ENCODE measurements at places on chromosomes 4 and X. TPM values are rescaled to one million over a fixed set of nuclear protein-coding genes. Genes with fewer than 3 reads are reported as not detected.

Gene RHOXF2
- not detected for polyA plus RNA-seq

Gene CLNK
- polyA plus RNA-seq = 1.4 TPM

Gene ARAF
- 77.1 TPM for polyA plus RNA-seq

Gene P2RY8
- 1.1 TPM for polyA plus RNA-seq

Gene VEGFC
- polyA plus RNA-seq = 18.1 TPM

Gene CT45A5
- not detected for polyA plus RNA-seq

Gene CPLX1
- 3.5 TPM for polyA plus RNA-seq

DNA sequence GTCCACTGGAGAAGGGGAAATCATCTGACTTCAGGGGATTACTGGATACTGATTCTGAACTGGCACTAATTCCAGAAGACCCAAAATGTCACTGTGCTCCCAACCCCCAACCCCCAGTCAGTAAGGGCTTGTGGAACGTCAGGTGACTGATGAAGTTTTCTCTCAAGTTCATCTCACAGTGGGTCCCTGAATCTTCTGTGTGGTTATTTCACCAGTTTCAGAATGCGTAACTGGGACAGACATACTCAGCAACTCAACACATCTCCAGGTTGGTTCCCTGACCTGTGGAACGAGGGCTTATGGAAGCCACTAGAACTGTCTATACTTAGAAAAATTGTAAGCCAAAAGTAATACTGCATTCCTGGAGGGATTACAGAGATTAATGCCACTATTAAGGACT is 45.3 kb downstream of the DDX60L start:
- no peak for DNase-seq

DNA sequence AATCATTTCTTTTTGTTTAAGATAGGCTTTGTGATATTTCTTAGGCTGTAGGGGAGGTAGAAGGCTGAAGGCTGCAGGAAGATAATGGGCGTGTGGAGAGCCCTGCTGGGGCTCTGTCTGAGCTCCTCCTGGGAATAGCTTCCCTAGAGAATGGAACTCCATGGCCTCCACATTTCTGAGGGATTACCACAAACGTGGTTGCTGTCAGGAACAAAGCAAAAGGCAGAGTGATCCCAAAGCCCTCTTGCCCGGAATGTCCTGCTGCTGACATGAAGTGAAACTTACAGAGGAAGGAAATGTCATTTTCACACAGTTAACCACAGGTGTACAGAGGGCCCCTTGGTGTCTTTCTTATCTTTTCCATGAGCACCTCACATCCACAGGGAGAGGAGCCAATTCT is 89.3 kb downstream of the DDIT4L start:
- DNase-seq = no peak

DNA sequence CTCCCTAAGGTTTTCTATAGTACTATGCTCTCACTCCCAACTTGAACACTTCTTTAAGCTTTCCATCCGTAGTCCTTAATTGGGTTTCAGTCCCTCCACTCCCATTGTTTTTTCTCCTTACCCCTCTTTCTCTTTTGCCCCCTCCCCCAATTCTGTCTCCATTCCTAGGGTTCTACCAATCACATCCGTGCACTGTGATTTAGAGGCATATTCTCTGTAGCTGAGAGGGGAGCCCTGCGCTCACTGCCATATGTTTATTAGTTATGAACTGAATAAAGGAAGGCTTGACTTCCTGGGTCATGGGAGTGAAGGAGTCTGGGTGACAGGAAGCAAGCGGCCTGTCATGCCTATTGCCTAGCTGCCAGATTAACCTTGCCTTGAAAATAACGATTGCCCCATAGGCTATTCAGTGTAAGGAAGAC is 471 bp downstream of the MCTS1 start:
- peak; percentile 2 for DNase-seq

DNA sequence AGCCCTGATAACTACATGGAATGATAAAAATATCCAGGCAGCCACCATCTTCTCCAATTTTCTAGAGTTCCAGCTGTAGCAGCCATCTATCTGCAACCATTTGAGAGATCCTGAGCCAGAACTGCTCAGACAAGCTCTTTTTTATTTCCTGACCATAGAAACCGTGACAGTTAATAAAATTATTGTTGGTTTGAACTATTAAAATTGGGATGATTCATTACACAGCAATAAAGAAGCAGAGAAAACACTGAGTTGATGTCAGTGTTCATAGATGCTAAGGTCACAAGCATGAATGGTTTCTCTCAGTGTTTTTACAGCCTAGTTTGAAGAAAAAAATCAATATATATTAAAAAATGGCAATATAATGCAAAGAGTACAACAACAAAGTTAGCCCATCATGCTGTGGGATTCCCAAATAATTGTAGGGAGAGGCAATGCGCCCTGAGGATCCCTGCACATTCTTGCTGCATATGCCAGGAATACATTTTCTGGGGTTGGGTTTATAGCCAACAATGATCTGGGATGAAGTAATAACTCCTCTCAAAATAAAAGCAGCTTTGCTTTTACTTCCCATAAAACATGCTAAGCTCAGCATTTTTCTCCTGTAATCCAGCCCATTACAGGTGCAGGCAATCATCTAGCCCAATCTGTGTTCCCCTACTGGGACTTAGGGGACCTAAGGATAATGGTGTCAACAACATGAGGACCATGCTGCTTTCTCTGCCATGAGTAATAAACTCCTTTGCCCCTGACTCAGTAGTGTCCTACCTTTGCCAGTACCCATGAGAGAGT is 84.0 kb downstream of the PABPC4L start:
- no peak for DNase-seq

DNA sequence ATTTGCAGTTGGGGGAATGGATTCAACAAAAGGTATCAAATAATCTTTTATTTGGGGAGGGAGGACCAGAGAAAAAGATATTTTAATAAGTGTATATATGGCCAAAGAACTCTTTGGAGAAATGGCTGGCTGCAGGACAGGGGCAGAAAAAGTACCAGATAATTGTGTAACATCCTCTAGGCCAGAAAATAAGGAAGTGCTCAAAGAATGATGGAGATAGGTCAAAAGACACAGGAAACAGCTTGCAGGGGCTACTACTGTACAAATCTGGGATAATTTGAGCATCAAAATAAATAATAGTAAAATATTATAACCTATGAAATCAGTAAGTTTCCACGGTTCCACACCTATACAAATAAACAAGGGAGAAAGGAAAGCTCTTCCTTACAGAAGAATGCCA is 34.8 kb downstream of the KLHL5 start:
- no peak for DNase-seq

GRCh38 chrX:96410927-96411326 is 273.7 kb upstream of the DIAPH2 start:
- DNase-seq = no peak

DNA sequence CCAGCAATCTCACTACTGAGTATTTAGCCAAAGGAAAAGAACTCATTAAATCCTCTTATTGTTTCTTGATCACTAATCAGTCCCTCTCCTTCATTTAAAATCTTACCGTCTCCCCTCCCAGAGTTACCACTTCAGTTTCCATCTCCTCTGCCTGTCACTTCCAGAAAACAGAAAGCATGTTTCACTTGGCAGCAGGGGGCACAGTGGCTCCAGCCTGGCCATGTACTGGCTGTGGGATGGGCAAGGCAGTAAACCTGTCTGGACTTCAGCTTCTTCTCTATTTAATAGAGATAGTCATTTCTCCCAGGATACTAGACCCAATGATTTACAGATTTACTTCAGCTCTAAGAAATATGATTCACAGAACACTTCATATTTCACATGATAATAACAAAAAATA is 63.2 kb downstream of the CD40LG start:
- DNase-seq = no peak

DNA sequence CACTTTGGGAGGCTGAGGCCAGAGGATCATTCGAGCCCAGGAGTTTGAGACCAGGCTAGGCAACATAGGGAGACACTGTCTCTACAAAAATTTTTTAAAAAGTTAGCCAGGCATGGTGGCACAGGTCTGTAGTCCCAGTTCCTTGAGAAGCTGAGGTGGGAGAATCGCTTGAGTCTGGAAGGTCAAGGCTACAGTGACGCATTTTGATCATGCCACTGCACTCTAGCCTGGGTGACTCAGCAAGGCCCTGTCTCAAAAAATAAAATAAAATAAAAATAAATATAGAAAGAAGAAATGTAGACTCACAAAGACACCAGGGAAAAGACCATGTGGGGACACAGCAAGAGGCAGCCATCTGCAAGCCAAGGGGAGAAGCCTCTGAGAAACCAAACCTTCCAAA is 42.3 kb upstream of the SLC7A3 start:
- DNase-seq = no peak

GRCh38 chrX:9678215-9678965 is 87.3 kb downstream of the GPR143 start:
- DNase-seq = no peak

DNA sequence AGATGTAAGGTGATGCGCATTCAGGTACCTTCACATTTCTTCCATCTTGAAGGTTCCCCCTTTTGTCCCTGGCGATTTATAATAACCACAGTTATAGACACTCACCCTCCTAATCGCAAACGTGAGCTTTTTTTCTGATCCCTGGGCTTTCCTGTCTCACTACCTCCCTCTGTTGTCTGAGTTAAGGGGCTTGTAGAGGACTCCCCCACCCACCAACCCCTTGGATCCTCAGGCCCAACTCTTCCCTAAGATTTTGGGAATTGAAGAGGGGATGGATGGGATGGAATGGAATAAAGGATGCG is 1.4 kb downstream of the CNKSR2 start:
- DNase-seq = no peak

GRCh38 chrX:134622056-134622812 is 36.0 kb downstream of the PLAC1 start:
- DNase-seq = peak; percentile 58

DNA sequence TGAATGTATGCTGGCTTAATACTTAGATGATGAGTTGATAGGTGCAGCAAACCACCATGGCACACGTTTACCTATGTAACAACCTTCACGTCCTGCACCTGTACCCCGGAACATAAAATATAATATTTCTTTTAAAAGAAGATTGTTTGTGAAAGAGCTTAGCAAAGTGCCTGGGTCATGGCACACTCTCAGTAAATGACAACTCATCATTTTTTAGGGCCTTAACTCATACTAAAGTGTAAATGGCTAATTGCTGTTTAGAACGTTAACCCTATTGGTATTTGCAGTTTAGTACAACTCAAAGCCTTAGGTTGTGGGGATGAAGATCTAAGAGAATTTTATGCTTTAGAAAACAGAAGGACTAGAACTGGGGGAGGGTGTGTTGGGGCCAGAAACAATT is 67.7 kb downstream of the SEL1L3 start:
- DNase-seq = no peak

GRCh38 chr4:88786011-88786410 is 88.4 kb upstream of the NAP1L5 start:
- no peak for DNase-seq

DNA sequence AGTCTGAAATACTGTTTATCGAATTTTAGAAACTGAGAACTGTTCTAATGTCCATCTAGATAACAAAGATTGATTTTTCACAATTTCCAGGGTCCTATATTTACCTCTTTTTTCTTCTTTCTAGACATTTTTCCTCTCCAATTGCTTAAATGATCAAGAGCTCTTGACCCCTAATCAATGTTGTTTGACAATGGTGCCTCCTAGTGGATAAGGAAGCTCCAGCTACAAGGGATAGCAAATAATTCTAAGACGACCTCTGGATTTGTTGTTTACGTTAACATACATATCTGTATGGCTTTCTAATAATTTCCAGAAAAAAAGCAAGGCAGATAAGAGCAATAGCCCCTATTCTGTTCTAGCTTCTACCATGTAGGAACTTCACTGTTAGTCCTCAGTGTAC is 35.8 kb downstream of the GPR82 start:
- no peak for DNase-seq

GRCh38 chr4:111450867-111451266 is 694.4 kb upstream of the FAM241A start:
- DNase-seq = no peak
